ENCODE measurements at places on chromosomes 2 and 18.

DNA sequence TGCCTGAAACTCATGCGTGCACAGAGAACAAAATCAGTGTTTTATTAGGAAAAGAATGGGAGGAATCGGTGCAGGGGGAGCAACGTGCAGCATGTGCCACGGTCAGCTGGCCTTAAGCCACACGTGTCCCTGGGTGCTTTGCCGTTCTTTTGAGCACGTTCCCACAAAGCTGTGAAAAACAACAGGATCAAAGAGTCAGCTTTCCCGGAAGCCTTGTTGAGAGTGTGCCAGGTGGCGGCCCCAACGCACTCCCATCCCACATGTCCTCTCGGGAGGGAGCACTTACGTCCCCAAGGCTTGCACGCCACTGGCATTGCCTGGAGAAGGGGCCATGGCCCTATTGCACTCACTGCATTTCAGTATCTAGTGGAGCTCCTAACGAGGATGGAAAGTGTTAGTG, 511.2 kb downstream of the EIPR1 start:
- DNase-seq, result no peak

GRCh38 chr2:34912084-34912483, 1313.0 kb upstream of the FAM98A start:
- DNase-seq, result no peak

GRCh38 chr2:232245111-232245510, 133.4 kb upstream of the ALPP start:
- no peak for DNase-seq

- DNase-seq, result no peak
These were observed 500.1 kb downstream of the ARHGAP15 start for GRCh38 chr2:143629340-143629739.

- no peak for DNase-seq
These were observed 181.3 kb downstream of the CTIF start for GRCh38 chr18:48719974-48720654.

- no peak for DNase-seq
These were observed 205.5 kb downstream of the TGIF1 start for GRCh38 chr18:3655254-3656050.

- no peak for DNase-seq
These were observed 64.8 kb upstream of the DARS1 start for GRCh38 chr2:136049991-136050920.

GRCh38 chr2:155266583-155266982, 568.1 kb downstream of the KCNJ3 start:
- DNase-seq, result no peak

DNA sequence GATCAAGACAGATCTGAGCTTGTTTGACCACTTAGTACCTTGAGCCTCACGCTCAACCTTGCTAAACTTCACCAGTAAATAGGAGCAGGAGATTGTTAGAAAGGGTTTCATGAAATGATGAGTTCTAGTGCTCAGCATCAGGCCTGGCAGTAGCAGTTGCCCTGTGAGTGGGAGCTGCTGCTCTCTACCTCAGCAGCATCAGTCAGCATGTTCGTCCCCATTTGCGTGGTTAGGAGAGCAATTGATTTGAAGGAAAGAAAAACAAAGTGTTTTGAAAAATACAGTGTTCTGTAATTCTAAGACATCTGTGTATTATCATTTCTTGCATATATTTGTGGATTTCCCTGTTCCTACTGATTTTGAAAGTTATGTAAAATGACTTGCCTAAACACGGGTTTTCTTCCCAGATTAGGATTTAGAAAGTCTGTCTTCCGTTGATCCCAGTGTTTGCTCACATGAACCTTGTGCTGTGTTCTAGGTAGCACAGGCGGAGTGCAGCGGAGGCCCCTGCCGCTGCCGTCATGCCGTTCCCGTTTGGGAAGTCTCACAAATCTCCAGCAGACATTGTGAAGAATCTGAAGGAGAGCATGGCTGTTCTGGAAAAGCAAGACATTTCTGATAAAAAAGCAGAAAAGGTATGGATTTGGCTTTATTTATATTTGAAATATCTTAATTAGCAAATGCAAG, 47.0 kb downstream of the CAB39 start:
- no peak for DNase-seq

DNA sequence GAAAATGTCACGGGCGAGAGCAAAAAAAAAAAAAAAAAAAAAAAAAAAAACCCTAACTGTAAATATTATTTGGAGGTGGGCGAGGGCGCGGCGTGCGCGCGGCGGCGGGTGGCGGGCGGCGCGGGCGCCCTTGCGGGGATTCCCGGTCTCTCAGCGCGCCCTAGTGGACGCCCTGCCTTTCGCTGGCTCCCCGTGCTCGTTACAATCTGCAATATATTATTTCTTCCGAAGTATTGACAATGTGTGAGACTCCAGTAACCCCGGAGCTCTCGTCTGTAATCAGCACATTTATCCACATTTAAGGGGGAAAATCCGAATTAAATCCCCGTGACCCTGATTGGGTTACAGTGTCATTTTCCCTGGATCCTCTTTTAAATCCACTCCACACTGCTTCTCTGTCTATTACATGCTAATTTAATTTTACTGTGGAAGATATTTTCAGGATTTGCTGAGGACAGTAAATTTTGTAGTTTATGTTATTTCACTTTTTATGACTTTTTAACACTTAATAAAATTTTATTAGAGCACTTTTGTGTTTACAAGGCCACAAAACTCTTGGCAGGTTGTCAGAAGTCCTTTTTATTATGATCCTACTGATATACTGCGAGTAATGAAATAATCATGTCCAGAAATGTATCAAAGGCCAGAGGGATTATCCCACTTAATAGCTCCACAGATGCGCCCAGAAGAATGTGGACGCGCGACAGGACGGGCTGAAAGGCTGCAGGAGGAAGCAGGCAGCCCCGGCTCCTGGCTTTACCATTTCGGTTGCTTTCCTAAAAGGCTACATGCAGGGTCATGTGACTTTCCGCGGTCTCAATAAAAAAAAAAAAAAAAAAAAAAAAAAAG, 369.1 kb downstream of the MTX2 start:
- no peak for DNase-seq

DNA sequence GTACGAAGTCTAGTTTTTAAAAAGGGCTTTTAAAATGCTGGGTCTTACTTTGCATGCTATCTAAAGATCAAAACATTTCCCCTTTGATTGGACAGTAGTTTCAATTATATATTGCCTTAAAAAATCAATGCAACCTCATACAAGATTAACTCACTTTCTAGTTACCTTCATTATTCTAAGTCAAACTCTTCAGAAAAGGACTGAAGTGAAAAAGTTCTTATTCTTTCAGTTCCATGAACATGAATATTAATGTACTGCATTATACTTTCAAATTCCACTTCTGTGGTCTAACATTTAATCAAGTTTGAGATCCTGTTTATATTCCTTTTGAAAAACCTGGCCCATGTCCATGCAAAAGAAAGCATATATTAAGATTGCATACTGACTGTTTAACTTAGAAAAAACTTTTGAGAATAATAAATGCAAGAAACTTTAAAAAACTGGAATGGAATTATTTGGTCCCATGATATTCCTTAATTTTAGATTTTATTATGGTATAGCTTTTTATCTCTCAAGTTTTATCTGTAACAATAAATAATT, 11.2 kb upstream of the ENOSF1 start:
- no peak for DNase-seq

DNA sequence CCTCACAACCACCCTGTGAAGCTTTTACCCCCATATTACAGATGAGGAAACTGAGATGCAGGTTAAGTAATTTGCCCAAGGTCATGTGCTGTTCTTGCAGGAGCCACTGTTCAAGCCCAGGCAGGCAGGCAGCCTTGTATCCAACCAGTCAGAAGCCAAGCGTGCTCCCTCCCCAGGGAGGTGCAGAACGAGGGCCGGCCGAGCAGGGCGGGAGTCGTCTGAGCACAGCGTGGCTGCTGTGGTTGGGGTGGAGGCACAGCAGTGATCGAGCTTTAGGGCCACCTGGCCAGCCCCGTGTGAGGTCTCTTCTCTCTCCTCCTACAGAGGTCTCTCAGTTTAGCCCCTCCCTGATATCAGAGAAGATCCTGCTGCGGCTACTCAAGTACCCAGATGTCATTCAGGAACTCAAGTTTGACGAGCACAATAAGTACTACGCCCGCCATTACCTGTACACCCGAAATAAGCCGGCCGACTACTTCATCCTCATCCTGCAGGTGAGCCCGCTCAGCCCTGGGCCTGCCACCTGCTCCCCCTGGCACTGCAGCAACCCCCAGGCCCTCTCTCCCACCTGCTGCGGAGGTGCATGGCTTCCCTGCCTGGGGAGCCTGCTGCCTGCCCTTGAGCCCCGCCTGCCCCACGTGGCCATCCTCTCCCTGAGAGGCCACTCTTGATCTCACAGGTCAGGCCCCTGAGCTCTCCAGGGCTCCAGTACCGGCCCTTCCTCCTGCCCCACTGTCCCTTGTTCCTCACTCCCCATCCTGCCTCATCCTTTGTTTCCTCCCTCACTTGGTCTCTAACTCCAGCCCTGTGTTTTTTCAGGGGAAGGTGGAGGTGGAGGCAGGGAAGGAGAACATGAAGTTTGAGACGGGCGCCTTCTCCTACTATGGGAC, 17.1 kb upstream of the CNNM3 start:
- no peak for DNase-seq

- DNase-seq, result no peak
These were observed 5.6 kb downstream of the ESPNL start for GRCh38 chr2:238105506-238106338.

DNA sequence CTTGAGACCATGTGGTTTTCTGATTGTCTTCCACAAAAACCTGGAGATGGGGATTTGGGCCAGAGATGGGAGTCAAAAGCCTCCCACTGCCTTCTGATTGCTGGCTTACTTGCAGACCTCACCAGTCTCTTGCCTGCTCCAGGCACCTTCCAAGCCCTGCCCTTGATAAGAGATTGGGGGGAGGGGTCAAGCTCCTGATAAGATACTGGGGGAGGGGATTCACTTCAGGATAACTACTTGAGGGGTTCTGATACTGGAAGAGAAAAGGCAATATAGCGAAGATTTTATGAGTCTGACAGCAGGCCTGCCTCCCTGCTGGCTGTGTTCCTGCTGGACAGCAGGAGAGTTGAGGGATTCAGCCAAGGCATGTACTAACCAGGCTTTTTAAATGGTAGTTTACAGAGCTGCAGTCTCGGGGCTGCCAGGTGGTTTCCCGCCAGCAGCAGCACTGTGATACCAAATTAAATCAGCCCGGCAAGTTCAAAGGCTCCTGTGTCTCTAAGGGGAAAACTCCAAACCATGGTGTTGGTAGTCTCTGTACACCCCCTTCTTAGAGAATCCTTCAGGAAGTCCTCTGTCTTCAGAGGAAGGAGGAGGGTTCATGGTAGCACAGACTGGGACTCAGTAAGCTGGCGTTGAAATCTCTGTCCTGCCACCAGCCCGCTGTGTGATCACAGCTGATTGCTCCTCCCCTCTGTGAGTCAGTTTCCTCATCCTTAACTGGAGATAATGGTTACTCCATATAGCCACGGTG, 58.3 kb downstream of the FBXO36 start:
- DNase-seq, result no peak

- peak; percentile 44 for DNase-seq
These were observed 576.0 kb downstream of the LRP1B start for GRCh38 chr2:141554810-141555209.

- peak; percentile 76 for DNase-seq
These were observed 66.6 kb downstream of the CTIF start for GRCh38 chr18:48605408-48605845.

- no peak for DNase-seq
These were observed 36.2 kb upstream of the ACAA2 start for GRCh38 chr18:49849331-49850217.

- DNase-seq, result no peak
These were observed 11.7 kb downstream of the HS6ST1 start for GRCh38 chr2:128306931-128307460.

GRCh38 chr18:31884020-31884419, 58.9 kb downstream of the TRAPPC8 start:
- DNase-seq, result no peak
